Right ventricle myocardium inferior (tissue), 1 donor: ENCODE measurements at places on chromosomes 12 and 14.

DNA sequence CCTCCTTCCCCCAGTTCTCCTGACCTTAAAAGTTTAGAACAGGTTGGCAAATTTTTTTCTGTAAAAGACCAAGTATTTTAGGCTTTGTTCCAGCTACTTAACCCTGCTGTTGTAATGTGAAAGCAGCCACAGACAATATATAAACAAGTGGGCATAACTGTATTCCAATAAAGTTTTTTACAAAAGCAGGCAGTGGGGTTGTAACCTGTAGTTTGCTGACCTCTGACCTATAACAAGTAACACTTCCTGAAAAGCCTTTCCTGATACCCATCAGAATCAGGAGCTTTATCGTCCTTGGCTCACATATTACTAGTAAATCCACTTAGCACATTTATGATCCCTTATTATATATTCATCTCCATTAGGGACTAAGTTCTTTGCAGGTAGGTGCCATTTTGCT, 13.1 kb upstream of the SMARCC2 start:
- no peak for DNase-seq

DNA sequence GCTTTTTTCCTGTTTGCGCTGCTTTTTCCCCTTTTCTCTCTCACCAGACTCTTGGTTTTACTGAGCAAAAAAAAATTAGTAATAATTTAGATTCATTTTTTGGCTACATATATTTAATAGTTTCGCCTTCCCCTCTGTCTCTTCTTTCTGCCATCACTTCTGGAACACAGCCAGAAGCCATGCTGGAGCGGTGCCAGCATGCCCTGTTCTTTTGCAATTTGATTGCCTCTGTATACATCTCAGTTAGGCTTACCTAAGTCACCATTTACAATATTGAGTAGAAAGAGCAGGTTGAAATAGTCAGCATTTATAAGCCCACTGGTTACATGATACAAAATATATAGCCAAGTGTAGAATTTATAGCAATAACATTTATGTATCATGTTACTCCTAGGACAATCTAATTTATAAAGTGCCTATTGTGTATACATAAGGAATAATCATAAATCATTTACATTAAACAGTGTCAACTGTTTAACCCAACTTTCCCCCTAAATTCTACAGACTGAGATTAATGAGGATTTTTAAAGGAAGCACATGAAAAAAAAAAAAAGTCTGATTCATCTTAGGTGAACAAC, 413.8 kb upstream of the SOX5 start:
- DNase-seq = peak; percentile 54

- no peak for DNase-seq
Measured at GRCh38 chr12:104619305-104619704, 162.6 kb downstream of the CHST11 start.

- no peak for DNase-seq
Measured at GRCh38 chr14:55699131-55700057, 119.4 kb downstream of the KTN1 start.

- no peak for DNase-seq
Measured at GRCh38 chr14:67060546-67060945, 128.7 kb upstream of the GARIN2 start.

DNA sequence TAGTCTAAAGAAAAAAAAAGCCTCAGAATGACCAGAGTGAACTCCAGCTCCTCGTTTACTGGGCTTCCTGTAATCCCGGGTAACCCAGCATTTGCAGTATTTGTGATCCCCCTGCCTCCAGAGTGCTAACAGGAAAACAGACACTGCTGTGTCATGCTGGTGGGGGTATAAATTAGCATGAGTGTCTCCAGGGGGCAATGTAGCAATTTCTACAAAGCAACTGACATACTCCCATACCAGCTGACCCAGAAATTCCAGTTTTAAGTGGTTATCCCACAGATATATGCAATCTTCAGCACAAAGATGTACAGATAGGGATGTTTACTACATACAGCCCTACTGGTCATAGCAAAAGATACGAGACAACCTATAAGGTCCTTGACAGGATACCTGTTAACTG, 18.8 kb downstream of the TTC7B start:
- DNase-seq = no peak

- DNase-seq = no peak
Measured at GRCh38 chr12:75642226-75642625, 130.8 kb upstream of the KRR1 start.

DNA sequence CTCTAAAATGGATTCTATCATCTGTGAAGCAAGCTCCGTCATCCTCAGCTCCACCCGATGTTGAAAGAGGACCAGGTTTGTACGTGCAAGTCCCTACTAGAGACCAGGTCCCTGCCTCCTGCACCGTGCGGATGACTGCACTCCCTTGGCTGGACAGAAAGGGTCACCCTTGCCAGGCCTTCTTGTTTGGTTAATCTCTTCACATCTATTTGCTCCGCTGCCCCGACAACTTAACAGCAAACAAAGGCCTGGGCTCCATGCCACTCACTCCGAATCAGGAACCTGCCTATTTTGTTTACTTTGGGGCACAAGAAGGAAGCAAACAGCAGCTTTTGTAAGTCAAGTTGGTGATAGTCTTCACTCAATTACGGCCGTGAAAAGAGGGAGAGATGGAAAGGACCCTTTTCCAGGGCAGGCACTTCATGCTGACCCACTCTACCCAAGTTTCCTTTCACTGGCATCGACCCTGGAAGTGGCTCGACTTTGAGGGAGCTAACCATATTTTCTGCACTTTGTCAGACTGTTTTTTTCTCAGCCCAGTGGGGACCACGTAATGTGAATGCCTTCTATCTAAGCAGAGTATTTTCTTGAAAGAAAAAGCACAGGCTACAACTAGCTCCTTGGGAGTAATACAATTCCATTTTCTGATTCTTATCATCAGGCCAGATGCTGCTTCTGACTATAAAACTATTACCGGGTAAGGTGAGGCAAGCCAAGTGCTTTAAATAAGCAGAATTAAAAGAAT, 202.6 kb downstream of the FOXN3 start:
- DNase-seq = peak; percentile 81

DNA sequence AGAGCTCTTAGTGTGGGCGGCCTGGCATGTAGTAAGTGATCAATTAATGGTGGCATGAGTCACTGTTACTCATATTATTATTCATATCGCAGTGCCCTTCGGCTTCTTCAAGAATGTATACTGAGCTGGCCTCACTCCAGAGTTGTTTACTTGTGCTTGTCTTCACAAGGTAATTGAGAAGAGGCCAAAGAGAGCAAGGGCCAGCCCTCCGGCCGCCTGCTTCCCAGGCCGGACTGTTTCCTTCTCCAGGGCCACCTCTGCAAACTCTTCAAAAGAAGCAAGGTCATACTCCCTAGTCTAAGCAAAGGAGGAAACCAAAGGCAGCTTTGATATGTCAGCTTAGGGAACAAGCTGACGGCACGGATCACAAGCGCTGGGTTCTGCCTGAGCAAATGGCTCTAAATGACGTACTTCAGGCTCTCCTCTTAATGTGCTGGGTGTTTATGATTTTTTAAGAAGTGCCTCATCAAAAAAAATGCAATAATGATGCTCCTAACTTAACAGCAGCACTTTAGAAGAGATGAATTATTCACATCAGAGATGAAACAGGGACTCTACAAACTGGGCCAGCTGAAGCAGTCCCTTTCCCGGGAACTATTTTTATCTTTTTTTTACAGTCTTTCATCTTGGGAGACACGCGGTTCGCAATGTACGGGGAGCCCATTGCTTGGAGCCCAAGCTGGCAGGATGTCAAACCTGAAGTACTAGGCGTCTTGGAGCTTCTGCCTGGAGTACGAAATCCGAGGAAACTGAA, 65.6 kb upstream of the DLK1 start:
- DNase-seq = peak; percentile 4

DNA sequence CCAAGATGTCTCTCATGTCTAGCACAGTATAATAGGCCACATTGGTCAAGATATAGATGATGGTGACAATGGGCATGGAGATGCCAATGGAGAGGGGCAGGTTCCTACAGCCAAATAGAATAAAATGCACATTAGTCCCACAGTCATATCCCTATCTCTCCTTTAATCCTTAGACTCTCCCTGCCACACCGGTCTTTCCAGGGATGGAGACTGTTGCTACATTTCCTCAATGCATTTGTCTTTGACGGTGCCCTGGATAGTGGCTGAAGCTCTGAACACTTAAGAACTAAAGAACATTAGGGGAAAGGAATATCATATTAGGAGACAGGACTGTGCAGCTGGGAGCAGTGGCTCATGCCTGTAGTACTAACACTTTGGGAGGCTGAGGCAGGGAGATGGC, 9.7 kb downstream of the OXA1L start:
- no peak for DNase-seq
